ENCODE measurements at places on chromosomes 3 and 15.

DNA sequence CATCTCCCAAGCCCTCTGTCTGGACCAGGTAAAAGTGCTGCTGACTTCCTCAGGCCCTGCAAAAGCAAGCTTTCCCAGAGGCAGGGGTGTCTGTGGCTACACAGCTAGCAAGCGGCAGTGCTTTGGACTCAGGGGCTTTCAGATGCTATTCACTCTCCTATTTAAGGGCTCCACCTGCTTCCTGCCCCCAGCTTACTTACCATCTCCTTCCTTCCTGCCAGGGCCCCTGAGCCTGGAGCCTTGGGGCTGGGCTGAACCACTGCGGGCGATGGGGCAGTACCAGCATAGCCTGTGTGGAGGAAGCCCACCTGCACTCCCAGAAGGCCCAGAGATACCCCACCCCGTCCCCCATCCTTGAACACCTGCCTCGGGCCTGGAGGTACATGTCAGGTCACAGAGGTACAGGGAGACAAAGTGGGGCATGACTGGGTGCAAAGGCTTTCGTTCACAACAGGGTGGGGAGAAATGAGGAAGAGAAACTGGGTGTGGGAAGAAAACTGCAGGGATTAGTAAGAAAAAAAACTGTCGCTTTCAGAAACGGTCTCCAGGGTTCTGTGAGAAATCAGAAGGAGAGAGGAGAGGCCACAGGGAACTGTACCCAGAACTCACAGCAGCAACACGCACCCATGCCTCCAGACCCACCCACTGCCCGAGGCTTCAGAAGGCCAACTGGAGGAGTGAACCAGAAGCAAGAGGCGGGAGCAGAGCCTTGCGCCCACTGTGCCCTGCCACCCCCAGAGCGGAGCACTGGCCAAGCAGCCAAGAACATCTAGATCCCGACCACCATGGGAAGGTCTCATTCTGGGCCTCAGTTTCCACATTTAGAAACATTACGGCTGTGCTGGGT lies 49.5 kb downstream of the CCDC12 start:
- peak; percentile 73 for DNase-seq

DNA sequence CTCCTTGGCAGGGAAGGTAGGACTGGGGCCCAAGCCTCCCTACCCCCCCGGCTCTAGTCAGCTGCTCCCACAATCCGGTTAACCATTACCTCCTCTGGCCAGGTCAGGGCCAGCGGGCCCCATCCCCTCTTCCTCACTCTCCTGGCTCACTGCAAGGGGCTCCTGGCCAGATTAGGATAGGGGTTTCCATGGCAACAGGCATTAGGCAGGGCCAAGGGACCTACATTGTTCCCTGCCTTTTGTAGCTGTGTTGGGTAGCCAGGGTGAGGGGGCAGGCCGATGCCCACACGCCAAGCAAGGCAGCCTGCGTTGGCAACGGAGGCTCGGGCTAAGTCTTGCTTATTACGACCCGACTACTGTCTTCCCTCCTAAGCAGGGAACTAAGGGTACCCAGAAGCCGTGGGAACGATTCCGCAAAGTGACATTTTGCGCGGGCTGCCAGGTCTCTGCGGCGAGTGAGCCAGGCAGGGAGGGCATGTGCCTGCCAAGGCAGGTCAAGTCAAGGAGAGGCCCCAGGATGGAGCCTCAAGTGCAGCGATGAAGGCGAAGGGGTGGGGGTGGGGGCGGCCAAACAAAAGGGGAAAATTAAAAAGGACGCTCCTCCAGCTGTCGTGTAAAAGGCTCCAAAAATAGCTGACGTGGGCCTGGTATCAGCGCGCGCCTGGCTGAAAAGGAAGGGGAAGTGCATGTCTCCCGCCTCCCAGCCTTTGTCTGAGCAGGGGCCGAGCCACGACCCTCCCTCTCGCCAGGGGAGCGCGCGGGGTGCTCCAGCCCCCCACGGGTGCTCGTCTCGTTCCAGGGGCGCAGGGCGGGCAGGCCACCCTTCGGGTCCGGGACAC lies 919 bp downstream of the IDH2 start:
- DNase-seq = peak; percentile 46

- no peak for DNase-seq
These were observed 25.5 kb upstream of the PIK3R4 start for GRCh38 chr3:130772129-130772528.

DNA sequence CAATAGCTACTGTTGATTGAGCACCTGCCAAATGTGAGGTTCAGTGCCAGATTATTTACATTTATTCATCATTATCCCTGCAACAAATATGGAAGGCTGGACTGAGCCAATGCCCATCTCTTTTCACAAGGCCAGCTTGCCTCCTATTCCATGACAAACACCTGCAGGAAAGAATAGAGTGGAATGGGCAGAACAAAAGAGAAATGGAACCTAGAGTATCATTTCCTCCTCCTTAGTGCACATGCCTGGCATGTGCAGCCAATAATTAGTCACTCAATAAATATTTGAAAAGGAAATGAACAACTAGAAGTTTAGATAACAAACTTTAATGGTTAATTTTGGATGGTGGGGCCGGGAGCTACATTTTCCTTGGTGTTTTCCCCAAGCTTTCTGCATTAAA lies 61.4 kb upstream of the MYRIP start:
- DNase-seq = no peak

GRCh38 chr15:68584756-68585573 lies 6.2 kb downstream of the CORO2B start:
- DNase-seq = no peak

- no peak for DNase-seq
These were observed 5.7 kb upstream of the SLC25A26 start for GRCh38 chr3:66215106-66215505.

DNA sequence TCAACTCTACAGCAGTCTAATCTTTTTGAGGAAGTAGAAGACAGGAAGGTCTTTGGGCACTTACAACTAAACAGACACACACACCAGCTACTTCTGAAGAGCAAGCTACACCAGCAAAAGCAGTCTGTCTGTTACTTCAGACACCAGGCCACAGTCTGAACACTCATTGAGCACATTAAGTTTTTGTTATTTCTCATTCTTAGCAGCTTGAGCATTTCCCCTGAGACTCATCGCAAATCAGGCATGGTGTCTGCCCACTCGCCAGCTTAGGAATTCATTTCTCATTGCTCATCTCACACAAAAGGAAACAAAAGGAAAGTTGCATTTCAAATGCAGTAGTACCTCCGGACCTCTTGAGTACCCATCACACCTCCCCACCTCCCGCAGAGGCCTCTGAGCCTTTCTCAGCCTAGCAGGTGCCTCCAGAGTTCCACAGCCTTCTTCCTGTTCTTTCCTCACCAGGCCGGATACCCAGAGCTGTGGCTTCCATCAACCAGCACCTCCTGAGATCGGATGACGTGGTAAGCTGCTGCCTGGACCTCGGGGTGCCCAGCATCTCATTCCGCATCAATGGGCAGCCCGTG lies 302.0 kb downstream of the RYR3 start:
- DNase-seq = no peak

DNA sequence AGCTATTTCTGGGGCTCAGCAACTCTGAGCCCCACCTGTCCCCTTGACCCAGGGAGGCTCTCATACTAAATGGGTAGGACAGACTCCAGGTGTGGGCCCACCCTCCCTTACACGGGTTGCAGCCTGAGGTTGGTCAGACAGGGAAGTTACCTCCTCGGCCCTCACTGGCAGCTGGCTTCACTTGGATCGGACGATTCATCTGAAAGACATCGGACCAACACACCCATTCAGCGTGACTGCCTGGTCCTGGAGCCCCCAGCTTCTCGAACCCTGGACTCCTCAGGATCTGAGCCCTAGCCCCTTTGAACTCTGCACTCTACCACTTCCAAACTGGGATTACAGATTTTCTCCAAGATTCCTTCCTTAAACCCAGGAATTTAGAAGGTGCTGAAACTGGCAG lies 15.4 kb downstream of the CELF6 start:
- DNase-seq = no peak

GRCh38 chr3:20057612-20058180 lies 17.4 kb downstream of the KAT2B start:
- DNase-seq = no peak

DNA sequence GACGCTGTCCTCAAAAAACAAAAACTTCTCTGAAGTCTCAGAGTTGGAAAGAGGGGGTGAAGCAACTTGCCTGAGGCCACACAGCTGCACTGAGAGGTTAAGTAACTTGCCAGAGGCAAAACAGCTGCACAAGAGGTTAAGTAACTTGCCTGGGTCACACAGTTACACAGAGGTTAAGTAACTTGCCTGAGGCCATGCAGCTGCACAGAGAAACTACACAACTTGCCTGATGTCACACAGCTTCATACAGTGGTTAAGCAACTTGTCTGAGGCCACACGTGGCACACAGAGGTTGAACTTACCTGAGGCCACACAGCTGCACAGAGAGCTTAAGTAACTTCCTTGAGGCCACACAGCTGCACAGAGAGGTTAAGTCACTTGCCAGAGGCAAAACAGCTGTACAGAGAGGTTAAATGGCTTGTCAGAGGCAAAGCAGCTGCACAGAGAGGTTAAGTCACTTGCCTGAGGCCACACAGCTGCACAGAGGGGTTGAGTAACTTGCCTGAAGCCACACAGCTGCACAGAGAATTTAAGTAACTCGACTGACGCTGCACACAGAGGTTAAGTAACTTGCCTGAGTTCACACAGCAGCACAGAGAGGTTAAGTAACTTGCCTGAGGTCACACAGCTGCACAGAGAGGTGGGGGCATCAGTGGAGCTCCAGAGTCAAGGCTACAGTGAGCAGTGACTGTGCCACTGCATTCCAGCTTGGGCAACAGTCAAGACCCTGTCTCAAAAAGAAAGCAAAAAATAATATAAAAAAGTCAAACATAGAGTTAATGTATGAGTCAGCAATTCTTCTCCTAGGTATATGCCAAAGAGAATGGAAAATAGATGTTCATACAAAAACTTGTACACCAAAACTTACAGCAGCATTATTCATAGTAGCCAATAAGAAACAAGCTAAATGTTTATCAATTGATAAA lies 12.0 kb upstream of the ACAD9 start:
- no peak for DNase-seq

DNA sequence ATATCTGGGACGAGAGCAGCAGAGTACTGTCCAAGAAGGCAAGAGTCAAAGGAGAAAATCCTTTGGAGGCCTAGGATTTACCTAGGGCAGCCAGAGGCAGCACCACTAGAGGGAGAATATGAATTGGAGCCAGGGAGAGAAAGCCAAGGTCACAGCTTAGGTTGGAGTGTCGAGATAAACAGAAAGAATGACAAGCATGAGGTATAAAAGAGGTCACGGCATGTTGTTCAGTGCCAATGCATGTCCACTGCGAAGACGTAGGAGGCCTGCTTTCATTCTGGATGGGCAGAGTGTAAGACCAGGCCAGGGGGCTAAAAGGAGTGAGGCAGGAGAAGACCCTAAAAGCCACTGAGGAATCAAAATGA lies 47.2 kb downstream of the THBS1 start:
- no peak for DNase-seq

DNA sequence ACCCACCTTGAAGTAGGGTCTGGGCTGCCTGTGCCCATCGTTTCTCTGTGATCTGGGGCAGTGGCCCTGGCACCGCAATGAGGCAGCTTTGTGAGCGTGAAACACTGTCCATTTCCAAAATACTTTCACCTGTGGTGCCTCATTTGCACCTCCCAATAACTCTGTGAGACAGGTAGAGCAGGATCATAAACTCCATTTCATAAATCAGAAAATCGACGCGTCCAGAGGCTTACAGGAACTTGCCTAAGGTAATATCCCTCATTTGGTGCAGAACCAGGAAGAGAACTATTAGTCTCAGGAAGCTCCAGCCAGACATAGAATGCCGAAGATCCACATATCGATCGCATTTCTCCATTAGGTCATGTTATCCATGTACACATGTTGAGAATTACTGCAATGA lies 38.2 kb upstream of the SEMA4B start:
- no peak for DNase-seq

DNA sequence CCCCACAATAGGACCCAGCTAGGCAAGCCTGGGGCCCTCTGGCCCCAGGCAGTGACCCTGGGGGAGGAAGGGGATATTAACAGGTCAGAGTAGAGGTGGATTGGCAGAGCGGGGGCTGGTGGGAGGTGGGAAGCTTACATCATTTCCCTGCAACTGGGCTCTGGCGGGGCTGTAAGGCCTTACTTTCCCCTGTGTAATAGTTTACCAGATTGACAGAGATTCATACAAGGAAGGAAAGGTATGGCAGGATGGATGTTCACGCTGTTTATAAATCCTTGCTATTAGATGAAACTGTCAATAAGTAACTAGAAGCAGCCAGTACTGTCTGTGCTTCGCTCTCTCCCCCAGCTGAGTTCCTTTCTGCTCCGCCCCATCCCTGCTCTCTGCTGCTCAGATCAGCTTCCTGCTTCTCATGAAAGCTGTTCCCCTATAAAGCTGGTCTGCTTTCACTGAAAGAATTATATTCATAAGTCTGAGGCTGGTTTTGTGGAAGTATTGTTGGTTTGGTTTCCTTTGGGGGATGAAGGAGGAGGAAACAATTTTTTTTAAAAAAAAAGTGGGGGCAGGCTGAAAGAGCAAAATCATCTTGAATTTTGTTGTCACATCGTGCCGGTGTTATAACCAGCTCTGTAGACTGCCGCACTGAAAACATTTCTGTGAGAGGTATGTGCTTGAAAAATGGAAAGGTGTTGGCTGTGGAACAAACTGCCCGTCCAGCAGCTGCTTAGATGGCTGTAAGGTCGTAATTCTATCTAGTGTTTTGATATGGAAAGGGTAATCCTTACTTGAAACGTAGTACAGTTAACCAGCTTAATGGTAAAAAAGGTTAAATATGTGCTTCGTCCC lies 76.4 kb downstream of the BBX start:
- DNase-seq = peak; percentile 59
